ENCODE measurements at places on chromosomes 1 and 21. TPM values are rescaled to one million over a fixed set of nuclear protein-coding genes. Genes with fewer than 3 reads are reported as not detected.

HCN3 gene
- 0.87 TPM for total RNA-seq

SLC50A1 gene
- 25.6 TPM for total RNA-seq

UBXN11 gene
- total RNA-seq, result 6.3 TPM

OR14I1 gene
- not detected for total RNA-seq

SYT2 gene
- not detected for total RNA-seq

SCMH1 gene
- 18.6 TPM for total RNA-seq

GBP7 gene
- total RNA-seq, result not detected

CELA2A gene
- not detected for total RNA-seq

CLEC20A gene
- not detected for total RNA-seq

KCNK2 gene
- 5.2 TPM for total RNA-seq

ASAP3 gene
- 62.4 TPM for total RNA-seq

HFM1 gene
- 0.17 TPM for total RNA-seq

KRTAP10-7 gene
- not detected for total RNA-seq

NUF2 gene
- total RNA-seq, result 3.5 TPM

ESRRG gene
- 0.29 TPM for total RNA-seq

SH3BGR gene
- 2.8 TPM for total RNA-seq

CD1E gene
- not detected for total RNA-seq

SLC45A3 gene
- total RNA-seq, result 1.5 TPM

ADAMTS5 gene
- total RNA-seq, result 9.3 TPM

C1QTNF12 gene
- total RNA-seq, result 5.1 TPM

FNDC10 gene
- 1.6 TPM for total RNA-seq

ANXA9 gene
- total RNA-seq, result 0.17 TPM

LORICRIN gene
- total RNA-seq, result not detected

AGBL4 gene
- total RNA-seq, result not detected

PCSK9 gene
- total RNA-seq, result 0.50 TPM

KCNA2 gene
- total RNA-seq, result not detected

NBPF4 gene
- total RNA-seq, result not detected

TMIGD3 gene
- not detected for total RNA-seq

DONSON gene
- total RNA-seq, result 7.9 TPM

SLC22A15 gene
- total RNA-seq, result 7.6 TPM

SH2D1B gene
- not detected for total RNA-seq

TNFSF4 gene
- total RNA-seq, result 0.87 TPM

HOOK1 gene
- under 0.01 TPM for total RNA-seq

KRTAP13-4 gene
- total RNA-seq, result not detected

ST3GAL3 gene
- 17.2 TPM for total RNA-seq

SLC9C2 gene
- not detected for total RNA-seq

B4GALT3 gene
- total RNA-seq, result 18.0 TPM

OLIG2 gene
- total RNA-seq, result not detected

AMY2A gene
- total RNA-seq, result not detected

TFF3 gene
- 0.29 TPM for total RNA-seq

SLC26A9 gene
- total RNA-seq, result not detected

PAPPA2 gene
- total RNA-seq, result 2.2 TPM

HMGCS2 gene
- not detected for total RNA-seq

HSD3B1 gene
- total RNA-seq, result not detected

FNDC5 gene
- 0.87 TPM for total RNA-seq

WDR26 gene
- 97.3 TPM for total RNA-seq

SHISA4 gene
- 15.3 TPM for total RNA-seq

LDLRAD1 gene
- not detected for total RNA-seq

EIF4G3 gene
- 44.8 TPM for total RNA-seq

CHIA gene
- total RNA-seq, result not detected

RORC gene
- total RNA-seq, result 0.15 TPM
